ENCODE measurements at places on chromosomes 5 and 9.

- no peak for DNase-seq
These were observed 1126.2 kb upstream of the CDH9 start for GRCh38 chr5:28164568-28164967.

DNA sequence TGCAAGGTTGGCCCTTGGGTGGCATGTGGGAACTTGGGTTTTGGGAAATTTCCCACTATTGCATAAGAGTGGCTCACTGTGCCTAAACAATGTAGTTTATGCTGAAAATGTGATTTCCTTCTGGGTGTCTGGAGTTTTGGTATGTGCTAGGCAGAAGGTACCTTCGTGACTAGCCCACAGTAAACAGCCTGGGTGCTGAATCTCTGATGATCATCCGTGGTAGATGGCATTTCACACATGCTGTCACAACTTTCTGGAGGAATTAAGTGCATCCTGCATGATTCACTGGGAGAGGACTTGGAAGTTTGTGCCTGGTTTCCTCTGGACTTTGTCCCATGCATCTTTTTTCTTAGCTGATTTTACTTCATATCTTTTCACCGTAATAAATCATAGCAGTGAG, 64.5 kb downstream of the LNPEP start:
- no peak for DNase-seq

- DNase-seq, result no peak
These were observed 7.0 kb upstream of the AK1 start for GRCh38 chr9:127884427-127884911.

DNA sequence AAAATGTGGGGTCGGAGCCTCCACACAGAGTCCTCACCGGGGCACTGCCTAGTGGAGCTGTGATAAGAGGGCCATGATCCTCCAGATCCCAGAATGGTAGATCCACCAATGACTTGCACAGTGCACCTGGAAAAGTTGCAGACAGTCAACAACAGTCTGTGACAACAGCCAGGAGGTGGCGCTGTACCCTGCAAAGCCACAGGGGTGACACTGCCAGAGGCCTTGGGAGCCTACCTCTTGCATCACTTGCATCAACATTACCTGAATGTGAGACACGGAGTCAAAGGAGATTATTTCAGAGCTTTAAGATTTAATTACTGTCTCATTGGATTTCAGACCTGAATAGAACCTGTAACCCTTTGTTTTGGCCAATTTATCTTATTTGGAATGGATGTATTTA, 614.1 kb upstream of the CDH9 start:
- no peak for DNase-seq

GRCh38 chr9:3342159-3342777, 183.5 kb downstream of the RFX3 start:
- no peak for DNase-seq

GRCh38 chr5:58188262-58188651, 271.6 kb downstream of the PLK2 start:
- no peak for DNase-seq

DNA sequence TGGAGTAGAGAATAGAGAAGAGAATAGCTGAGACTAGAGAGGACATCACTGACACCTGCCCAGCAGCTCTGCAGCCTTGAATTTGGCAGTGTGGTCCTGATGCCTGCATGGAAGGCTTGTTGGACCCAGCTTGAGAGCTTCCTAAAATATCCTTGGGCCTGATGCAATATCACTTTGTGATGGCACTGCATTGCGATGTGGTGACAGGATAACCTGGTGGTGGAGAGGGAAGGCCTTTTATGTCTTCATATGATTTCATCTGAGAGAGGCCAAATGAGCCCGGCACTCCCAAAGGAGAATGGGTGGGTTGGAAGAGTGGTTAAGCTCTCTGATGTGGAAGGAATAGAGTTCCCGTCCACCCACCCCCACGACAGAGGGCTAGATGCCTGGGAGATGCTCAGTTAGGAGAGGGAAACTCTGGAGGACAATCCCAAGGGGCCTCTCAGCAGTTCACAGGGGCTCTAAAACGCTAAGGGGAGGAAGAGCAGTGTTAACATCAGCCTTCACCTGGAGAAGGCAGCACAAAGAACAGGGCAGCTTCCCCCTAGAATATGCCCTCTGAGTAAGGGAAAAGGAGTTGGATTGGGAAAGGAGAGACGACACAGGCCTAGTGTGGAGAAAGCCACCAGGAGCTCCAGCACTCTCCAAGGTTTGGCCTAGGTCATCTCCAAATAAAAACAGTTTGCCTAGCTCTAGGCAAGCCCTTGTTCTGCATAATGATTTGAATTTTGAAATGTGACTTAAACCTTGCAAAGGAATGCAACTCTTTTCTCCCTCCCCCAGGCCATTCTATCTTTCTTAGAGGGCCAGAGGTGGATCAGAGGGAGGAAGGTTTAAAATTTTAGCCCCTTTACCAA, 99.8 kb upstream of the SSBP2 start:
- DNase-seq, result no peak

GRCh38 chr5:120991569-120991968, 527.5 kb downstream of the PRR16 start:
- no peak for DNase-seq

DNA sequence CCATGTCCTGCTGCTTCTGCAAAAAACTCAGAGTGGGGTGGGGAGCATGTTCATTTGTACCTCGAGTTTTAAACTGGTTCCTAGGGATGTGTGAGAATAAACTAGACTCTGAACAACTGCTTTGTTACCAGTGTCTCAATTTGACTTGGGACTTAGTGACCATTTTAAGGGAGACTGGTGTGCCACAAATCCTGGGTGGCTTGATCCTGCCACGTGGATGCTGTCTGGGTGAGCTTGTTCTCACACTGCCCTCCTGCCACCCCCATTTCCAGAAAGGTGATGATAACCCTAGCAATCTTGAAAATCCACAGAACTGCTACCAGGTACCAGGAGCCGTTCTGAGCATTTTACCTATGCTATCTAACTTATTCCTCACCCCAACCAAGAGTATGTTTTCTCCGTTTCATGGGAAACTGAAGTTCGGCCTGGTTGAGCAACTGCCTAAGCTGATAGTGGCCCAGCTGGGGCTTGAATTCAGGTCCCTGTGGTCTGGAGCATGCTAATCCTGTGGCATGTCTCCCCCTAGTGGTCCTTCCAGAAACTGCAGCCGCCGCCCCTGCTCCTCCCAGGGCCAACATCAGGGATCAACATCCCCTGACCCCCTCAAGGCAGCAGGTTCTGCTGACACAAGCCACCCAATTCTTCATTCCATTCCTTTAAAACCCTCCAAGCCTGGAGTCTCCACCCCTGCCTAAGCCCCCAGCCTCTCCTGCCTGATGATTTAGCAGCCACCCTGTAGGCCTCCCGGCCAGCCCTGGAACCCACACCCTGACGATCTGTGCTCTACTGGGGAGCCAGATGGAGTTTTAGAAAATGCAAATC, 2.8 kb downstream of the IL3 start:
- DNase-seq, result no peak

DNA sequence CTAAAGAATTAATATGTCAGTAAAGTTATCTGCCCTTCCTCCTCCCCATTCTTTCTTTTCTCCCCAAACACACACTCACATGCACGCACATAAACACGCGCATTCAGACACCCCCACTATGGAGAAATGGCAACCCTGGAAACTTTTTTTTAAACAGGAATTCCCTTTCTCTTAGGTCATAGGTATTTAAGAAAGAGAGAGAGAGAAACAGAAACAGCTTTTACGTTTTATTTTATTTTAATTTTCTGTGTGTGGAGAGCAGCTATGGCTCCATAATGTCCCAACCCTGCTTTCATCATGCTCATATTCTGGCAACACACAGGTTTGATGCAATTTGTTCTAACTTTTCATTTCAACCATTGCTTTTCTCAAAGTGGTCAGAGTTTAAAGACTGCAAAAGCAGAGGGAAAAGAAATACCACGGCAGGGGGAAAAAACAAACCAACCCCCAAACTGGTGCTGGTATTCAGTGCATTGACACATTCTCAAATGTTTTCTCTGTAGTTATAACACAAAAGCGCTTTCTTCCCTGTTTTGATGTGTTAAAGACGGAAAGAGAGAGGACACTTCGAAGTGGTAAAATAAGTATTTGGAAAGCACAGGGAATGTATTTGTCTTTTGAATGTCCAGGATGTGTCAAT, 126.0 kb upstream of the TMEM161B start:
- no peak for DNase-seq

- no peak for DNase-seq
These were observed 24.7 kb downstream of the ZBTB34 start for GRCh38 chr9:126885131-126885641.

DNA sequence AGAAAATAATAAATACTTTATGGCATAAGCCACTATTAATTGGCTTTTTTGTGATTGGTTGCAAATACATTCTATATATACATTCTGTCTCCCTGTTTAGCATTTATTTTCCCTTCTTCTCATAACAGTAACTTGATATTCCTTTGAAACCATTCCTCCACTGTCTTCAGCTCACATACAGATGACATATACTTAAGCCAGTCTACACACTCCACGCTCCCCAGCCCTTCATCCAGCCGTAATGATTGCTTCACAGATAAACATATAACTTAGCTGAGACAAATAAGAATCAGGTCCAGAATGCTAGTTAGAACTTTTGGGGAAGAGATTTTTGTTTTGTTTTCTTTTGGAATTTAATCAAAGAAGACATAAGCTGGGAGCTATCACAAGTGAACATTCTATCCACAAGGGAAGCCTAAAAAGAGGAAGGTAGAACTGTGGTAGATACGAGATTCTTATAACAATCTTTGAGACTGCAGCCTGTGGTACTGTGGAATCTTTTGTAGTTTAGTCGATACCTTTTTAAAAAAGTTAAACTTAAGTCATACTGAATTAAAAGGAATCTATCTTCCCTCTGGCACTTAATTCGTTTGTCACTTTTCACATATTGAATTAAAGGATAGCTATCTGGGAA, 365.1 kb upstream of the PRR16 start:
- DNase-seq, result no peak

DNA sequence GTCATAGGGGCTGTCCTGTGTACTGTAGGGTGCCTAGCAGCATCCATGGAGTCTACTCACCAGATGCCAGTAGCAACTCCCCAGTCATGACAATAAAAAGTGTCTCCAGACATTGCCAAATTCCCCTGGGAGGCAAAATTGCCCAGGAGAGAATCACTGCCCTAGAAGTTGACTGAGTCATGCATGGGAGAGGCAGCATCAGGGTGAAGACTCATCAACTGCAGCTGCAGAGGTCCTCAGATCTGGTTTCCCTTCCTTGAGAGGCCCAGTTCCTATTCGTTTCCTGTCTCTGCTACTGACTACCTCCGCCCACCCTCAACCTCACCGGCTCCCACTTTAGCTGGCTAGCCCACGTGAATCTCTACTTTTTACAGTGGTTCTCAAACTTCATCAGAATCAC, 88.6 kb upstream of the AGXT2 start:
- no peak for DNase-seq

GRCh38 chr5:133569347-133569746, 43.0 kb downstream of the FSTL4 start:
- DNase-seq, result no peak

GRCh38 chr9:90834828-90835595, 33.4 kb downstream of the SYK start:
- DNase-seq, result no peak

- DNase-seq, result no peak
These were observed 6.9 kb downstream of the SREK1 start for GRCh38 chr5:66151030-66151429.

- no peak for DNase-seq
These were observed 862.2 kb downstream of the DTWD2 start for GRCh38 chr5:118126159-118126558.

GRCh38 chr5:38494175-38494574, 62.3 kb downstream of the LIFR start:
- DNase-seq, result no peak

- no peak for DNase-seq
These were observed 31.1 kb downstream of the SLC24A2 start for GRCh38 chr9:19757745-19758144.

GRCh38 chr5:80905405-80905804, 54.8 kb upstream of the RASGRF2 start:
- no peak for DNase-seq

DNA sequence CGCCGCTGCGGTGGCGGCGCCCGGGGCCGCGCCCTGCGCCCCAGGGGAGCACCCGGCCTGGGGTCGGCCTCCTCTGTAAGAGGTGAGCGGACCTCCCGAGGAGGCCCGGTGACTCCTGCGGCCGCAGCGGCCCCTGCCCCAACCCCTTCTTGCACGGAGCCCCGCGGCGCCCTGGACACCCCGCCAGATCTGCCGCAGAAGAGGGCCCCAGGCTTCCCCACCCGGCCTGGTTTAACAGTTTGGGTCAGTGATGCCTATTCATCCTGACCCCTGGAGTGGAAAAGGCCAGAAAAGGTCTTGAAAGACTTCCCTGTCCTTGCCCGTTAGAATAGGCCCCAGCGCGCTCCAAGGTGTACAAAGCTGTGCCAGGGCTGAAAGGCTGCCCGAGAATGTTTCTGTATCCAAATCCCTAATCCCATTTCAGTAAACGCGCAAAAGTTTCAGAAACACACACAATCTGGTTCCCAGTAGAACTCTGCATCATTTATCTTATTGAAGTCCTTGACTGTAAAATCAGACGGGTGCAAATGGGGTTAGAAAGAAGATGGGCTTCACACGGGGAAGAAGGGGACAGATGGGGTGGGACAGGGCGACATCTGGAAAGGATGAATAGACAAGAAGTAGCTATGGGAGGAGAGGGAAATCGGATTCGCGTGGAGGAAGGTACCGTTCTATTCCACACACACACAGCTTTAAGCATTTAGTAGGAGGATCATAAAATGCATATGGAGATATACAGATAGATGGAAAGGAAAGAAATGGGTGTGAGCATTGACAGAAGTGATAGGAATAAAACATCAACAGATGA, 1.1 kb upstream of the SSBP2 start:
- peak; percentile 57 for DNase-seq

DNA sequence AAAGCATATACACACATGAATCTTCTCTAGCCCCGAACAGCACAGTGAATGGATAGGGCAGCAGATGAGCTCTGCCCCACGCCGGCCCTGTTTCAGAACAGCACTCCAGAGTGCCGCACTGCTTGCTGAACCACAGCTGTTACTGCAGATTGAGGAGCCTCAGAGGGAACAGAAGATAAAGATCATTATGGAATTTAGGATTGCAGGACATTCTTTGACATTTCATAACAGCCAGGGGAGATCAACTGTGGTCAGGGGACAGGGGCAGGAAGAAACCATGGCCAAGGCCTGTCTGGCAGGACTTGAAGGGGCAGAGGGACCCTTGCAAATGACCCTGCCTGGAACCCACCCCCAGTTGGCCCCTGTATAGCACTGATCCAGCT, 20.6 kb downstream of the IRF1 start:
- DNase-seq, result no peak

GRCh38 chr5:26940994-26941393, 97.4 kb downstream of the CDH9 start:
- DNase-seq, result no peak

GRCh38 chr5:139306197-139306596, 12.7 kb downstream of the MATR3 start:
- DNase-seq, result no peak

- DNase-seq, result peak; percentile 8
These were observed 21.3 kb upstream of the AOPEP start for GRCh38 chr9:94705162-94705702.
